WERI-Rb-1 (cell line): ENCODE measurements at places on chromosomes 7 and 10.
A peak's percentile ranks its signal among the peaks of the same experiment; 100 is the strongest.

DNA sequence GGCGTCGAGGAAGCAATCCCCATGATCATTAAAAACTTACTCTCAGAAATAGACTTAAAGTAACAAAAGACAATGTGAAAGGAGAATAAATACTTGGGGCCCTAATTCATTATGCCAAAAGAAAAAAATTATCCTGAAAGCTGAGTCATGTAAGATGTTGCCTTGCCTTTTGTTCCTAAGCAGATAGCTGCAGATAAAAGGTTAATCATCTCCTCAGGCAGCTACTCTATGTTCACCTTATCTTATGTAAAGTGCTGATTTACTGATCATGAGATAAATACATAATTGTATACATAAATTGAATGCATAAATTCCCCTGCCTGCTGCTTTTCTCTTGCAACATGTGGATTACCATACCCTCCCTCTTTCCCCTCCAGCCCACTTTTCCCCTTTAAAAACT is 28.1 kb upstream of the CREB3L2 start:
- DNase-seq: no peak

DNA sequence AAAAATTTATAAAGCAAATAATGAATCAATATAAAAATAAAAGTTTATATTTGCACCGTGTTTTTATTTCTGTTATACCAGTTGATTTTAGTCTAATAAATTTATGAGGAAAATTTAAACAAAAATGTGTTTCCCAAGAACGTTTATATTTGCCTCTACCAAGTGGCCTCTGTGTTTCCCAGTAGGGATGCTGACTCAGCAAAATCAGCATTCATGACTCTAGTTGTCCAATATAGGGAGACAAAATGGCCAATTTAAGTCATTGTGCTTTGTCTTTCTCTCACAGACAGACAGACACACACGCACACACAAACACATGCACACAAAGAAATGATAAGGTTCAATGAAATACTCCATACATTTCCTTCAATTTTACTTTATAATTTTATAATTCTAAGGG is 942.5 kb upstream of the ZWINT start:
- DNase-seq: no peak

DNA sequence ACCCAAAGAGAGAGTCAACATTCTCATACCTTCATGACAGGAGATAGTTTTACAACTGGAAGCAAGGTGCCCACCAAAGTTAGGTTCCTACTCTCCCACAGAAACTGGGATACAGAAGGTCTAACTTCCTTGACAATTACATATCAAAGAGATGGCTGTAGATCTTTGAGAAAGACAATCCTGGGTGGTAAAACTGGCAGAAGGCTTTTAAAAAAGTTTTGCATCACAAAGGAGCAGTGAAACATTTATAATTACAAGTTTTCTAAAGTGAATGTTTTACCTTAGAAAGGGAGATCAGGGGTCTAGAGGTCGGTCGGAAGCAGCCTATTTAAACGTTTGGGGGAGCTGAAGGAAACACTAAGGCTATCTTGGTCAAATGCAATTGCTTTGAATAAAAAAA is 166.6 kb upstream of the STEAP1 start:
- no peak for DNase-seq

- DNase-seq: no peak
Observed at GRCh38 chr10:101829561-101830315, 11.5 kb upstream of the OGA start.

DNA sequence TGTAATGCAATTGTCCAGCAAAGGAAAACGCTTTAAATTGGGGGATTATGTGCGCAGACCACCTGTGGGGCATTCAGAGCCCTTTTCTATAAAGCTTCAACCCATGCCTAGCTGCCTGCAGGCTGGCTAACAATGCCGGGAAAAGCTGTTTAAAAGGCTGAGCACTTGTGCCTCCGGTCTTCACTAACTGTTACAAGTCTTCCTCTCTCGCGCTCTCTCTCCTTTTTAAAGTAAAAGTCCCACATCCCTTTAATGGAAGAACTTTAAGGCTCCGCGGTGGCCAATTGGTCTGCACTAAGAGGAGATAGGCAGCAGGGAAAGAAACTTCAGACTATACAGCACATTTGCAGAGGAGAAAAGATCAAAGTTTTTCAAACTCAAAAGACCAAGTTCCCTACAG is 4.6 kb downstream of the FZD8 start:
- DNase-seq: no peak

DNA sequence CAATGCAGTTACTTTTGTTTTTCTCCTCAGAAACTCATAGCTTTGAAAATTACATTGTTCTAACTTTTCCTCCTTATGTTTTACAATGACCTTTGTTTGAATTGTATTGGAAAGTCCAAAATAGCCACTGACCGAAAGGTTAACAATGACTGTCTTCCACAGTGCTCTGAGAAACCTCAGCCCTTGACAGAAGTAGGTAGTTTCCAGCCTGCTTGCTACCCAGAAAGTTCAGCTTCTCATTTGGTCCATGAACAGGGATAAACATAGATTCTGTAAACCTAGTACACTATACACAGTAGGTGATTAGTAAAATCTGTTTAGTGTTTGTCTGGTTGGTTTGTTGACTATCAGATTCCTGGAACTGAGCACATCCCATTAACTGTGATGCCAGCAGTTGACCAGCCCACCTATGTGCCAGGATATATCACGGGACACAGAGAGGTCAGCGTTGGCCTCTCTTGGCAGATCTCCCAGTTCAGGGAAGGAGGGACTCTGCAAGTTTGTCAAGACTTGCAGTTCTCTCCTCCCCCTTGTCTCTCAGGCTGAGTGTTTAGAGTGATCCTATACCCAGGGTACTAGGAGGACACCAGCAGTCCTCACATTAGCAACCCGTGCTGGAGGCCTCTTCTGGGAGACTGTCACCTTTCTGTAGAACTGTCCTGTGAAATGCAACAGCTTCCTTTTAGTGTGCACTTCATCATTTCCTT is 297.6 kb downstream of the ARHGAP12 start:
- DNase-seq: no peak

DNA sequence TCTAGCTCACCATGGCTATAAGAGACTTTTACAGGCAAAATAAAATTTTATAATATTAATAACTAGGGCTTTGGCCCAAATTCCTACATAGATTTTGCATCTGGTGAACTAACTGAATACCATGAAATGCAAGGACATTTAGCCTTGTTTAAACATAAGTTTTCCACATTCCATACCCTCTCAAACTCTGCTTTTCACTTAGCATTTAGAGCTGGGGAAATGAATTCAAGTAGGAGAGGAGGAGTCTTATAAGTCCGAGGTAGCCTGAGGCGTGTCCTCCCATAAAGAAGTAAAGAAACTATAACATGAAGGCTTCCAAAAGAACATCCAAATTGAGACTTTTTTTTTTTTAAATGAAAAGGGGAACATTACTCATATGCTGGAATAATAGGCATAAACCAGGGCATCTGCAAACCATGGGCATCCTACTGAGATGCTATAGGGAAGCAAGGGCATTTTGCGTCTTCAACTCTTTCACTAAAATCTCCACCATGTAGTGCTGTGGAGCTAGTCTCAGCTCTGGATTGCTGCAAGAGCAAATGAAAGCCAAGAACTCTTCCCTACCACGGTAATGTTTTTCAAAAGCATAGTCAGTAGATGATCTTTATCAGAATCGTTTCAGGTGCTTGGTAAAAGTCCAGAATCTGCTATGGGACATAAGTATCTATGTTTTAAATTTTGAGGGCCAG is 79.1 kb downstream of the PALS2 start:
- no peak for DNase-seq

GRCh38 chr7:142626420-142627035 is 122.7 kb upstream of the PRSS1 start:
- peak; percentile 73 for DNase-seq

GRCh38 chr10:69643779-69644657 is 14.0 kb downstream of the FAM241B start:
- no peak for DNase-seq

GRCh38 chr10:92567952-92568600 is 5.8 kb downstream of the IDE start:
- no peak for DNase-seq

- DNase-seq: no peak
Observed at GRCh38 chr10:24816868-24817396, 93.2 kb upstream of the ARHGAP21 start.

DNA sequence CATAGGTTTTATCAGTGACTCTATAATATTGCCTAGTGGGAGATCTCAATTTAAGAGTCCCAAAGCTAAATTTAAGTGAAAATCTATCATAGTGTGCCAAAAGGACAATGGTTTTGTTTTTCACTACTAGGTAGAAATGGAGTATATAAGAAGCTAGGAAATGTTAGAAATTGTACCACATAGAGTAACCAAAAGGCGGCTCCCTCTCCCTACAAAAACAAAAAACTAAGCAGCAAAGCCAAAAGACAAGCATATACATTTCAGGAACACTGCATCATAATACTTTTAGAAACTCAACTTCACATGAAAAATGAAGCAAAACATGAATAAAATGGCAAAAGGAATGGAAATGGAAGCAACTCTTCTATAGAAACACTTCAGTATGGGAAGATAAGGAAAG is 271.6 kb downstream of the CACNA2D1 start:
- DNase-seq: no peak

GRCh38 chr7:98922392-98923187 is 44.3 kb downstream of the TRRAP start:
- DNase-seq: no peak

GRCh38 chr7:117616694-117617093 is 136.9 kb downstream of the CFTR start:
- no peak for DNase-seq

- DNase-seq: peak; percentile 15
Observed at GRCh38 chr7:64618785-64619456, 47.0 kb upstream of the ZNF107 start.

GRCh38 chr7:1638215-1638661 is 31.8 kb upstream of the ELFN1 start:
- peak; percentile 88 for DNase-seq

DNA sequence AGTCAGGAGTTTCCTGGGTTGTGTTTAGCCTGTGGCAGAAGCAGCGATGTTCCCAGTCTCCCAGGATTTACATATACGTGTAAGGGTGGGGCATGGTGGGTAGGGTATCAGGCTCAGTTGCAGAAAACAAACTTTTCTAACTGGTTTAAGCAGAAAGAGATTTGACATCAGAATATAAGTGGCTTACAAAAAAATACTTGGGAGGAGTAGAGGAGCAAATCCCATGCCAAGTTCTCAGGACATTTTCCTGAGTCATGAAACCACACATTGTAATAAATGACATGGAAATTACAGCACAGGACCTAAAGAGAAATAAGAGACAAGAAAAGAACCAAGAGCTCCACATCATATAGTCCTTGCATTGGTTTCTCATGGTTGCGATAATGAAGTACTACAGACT is 26.2 kb upstream of the FRMD4A start:
- DNase-seq: no peak

DNA sequence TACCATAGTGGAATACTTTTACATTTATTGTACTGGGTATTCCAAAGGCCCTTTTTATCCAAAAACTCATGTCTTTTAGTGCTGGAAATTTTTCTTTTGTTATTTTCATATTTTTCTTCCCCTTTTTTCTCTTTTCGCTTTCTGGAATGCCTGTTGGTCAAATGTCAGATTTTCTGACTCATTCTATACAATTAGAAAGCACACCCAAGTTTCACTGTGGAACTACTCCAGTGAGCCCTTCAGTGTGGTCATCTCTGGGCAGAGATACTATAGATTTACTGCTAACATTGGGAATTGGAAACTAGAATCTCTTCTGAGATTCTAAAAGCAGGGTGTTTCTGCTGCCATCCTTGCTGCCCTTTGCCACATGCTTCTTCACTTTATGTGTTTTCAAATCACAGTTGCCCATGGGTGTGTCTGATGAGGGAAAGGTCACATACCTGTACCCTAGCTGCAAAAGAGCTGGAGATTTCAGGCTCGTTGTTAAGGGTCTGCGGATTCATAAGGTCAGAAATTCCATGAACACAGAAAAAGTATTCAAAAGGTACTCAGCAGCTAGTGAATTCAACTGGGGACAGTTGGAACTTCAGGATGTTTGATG is 5.6 kb upstream of the WASL start:
- no peak for DNase-seq

DNA sequence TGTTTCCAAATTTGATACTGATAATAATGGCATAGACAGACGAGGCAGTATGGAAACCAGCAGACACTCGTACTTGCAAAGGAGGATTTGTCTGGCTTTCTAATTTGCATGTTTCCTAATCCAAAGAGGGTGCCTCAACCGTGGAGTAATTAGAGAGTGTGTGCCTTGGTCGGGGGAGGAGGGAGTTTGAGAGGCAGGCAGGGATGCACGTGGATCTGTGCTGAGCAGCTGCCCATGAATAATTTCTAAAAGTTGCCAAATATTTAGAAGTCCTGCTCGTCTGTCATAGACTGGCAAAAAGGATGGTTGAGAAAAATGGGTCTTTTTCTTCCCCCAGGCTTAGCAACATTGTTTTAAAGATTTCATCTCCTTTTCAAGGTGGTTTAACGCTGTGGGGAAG is 69.4 kb downstream of the PTPRE start:
- DNase-seq: peak; percentile 61

- no peak for DNase-seq
Observed at GRCh38 chr10:61061923-61062504, 118.0 kb upstream of the RHOBTB1 start.

DNA sequence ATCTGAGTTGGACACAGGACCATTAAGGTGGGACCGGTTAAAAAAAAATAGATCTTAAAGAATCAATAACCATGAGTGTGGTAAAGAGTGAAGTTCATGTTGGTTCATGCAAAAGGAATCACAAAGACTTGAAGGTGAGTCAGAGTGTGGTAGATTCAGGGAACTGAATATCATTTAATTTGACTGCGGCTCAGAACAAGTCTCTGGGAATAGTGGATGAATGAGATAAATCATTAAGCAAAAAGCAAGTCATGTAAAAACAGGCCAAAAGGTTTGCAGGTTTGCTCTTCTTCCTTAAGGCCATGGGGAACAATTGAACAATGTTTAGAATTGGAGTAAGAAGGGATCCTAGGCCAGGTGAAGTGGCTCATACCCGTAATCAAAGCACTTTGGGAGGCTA is 385.8 kb downstream of the ETV1 start:
- DNase-seq: no peak

GRCh38 chr7:70016044-70016770 is 417.9 kb downstream of the AUTS2 start:
- DNase-seq: no peak

DNA sequence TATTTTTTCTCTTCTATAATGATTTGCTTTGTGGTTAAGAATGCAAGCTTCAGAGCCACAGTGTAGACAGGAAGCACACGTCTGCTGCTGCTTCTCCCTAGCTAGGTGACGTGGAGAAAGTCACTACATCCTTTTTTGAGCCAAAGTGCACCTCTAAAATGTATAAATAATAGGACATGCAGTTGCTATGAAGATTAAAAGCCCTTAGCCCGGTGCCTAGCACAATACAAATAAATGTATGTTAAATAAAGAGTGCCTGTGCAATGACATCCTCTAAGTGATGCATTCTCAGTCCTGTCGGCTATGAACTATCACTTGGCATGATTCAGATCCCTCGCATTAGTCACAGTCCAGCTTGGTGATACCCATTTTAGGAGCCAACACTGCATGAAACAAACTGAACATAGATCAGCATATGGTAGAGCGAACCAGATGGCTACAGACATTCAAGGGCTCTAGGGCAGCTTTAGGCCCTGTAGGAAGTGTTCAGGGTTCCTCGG is 4.8 kb upstream of the TRDMT1 start:
- no peak for DNase-seq

GRCh38 chr10:76632767-76633051 is 1004.9 kb downstream of the KCNMA1 start:
- no peak for DNase-seq
